H4 (cell line): ENCODE measurements at places on chromosomes 1 and 21. TPM values are rescaled to one million over a fixed set of nuclear protein-coding genes. Genes with fewer than 3 reads are reported as not detected.
A peak's percentile ranks its signal among the peaks of the same experiment; 100 is the strongest.

DNA sequence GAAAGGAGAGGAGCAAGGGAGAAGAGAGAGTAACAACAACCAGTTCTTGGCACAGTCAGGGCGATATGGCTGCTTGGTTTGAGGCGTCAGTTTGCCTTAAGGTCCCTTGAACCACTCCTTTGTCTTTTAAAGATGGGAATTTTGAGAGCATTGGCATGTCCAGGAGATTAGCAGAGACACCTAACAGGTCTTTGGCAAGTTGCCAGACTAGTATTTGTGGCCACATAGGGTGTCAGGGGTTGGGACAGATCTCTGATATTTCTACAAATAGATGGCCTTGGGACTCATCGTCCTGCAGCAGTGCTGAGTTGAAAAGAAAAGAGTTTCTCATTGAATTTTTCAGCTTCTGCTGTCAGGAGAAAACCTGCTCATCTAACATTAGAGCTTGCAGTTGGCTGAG lies 55.3 kb upstream of the KCND3 start:
- DNase-seq = no peak

- DNase-seq = no peak
Measured at GRCh38 chr1:52210044-52210443, 68.2 kb downstream of the ZFYVE9 start.

- DNase-seq = no peak
Measured at GRCh38 chr1:78113156-78113916, 67.6 kb downstream of the GIPC2 start.

DNAH14 gene
- not detected in 2 replicates for total RNA-seq

LEMD1 gene
- total RNA-seq = 1.5 TPM in 2 replicates

DNA sequence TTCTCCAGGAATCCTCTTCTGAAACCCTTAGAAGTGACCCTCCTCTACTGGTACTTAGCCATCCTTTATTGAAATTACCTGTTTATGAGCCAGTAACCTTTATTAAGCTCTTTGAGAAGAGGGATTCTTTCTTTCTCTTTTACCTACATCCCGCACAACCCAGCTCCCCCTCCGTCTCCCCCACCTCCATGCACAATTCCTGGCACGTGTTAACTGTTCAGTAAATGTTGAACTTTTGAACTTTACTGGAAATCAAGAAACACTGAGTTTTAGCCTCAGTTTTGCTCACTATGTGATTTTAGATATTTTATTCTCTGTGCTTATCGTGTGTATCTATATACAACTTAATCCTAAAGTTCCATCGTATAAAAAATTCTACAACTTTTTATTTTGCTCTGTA lies 1.8 kb downstream of the TMED5 start:
- DNase-seq = peak; percentile 5

GRCh38 chr1:241721011-241721410 lies 68.9 kb downstream of the WDR64 start:
- no peak for DNase-seq

DCST2 gene
- total RNA-seq = not detected in 2 replicates

DNA sequence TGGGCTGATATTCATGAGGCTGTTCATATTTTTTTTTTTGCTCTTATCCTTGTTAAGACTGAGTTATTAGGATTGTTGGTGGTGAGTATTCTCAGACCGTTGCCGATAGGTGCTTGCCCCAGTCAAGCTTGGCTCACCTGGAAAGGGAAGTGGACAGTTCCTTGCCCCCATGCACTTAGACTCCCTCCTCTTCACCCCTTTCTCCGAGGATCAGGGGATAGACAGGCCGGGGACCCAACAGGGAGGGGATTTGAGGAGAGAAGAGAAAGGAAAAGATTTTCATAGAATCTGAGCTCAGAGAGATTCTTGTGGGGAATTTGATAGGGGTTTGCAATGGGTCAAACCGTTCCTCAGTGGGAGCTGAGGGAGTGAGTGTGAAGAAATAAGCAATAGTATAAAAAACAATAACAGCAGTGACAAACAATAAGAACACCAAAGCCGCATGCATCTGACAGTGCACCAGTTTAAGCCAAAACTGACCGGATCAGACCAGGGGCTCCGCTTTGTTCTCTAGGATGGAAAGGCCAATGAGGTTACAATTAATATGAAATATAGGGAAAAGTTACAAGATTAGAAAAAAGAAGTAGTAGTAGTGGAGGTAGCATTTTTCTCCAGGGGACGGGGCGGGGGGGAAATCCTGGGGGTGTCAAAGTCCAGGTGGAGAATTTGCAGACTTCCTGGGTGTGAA lies 8.9 kb downstream of the PAX7 start:
- DNase-seq = no peak

DNA sequence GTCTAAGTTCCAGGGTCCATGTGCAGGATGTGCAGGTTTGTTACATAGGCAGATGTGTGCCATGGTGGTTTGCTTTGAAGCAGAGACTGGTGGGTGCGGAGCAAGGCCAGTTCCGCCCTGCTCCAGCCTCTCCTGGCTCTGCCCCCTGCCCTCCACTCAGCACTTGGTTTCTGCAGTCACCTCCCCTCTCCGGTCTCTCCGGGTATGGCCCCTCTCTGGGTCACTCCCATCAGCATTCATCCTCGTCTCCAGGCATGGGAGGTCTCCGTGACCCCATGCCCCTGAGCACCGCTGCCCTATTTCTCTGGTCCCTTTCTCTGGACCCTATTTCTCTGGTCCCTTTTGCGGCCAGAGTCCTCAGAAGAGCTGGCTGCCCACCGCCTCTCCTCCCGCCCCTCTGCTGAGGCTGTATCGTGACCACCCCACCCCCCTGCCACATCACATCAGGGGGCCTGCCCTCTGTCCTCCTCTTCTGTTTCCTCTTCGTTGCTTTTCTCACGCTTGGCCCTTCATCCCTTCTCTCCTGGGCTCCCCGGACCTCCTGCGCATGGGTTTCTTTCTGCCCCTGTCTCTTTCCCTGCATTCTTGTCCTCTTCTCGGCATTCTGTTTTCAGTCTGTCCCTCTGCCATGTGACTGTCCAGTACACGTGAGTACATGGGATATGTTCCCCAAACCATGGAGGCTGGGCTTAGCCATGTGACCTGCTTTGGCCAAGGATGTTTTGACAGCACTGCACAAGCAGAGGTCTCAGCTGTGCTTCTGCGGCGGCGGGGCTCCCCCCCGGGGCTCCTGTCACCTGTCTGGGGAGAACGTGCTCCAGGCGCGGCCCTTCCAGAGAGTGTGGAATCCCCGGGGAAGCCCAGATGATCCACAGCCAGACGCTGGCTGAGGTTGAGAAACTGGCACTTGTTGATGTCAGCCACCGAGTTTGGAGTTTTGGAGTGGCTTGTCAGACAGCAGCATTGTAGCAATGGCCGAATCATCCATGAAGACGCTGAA lies 54.4 kb upstream of the C1orf174 start:
- no peak for DNase-seq

DNA sequence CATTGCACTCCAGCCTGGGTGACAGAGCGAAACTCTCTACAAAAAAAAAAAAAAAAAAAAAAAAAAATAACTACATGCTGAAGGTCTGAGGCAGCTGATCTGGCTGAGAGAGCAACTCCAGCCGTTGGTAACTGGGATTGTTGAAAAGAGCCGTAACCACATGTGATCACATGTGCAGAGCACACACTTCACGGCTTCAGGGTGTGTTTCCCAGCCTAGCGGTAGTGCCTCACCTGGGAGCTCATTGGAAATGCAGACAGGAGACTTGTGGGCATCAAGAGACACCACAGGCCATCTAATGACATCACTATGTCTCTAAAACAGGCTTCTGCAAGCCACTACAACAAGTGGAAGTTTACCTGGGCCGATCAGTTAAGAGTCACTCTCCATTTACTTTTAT lies 11.8 kb upstream of the OTUD7B start:
- peak; percentile 6 for DNase-seq

DNA sequence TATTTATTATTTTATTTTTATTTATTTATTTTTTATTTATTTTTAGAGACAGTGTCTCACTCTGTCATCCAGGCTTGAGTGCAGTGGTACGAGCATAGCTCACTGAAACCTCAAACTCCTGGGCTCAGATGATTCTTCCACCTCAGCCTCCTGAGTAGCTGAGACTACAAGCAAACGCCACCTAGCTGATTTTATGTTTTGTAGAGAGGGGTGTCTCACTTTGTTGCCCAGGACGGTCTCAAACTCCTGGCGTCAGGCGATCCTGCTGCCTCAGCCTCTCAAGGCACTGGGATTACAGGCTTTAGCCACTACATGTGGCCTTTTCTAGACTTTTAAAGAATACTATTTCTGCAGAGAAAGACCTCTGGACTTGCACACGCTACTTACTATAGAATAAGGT lies 61.3 kb upstream of the C1orf53 start:
- DNase-seq = no peak

GRCh38 chr1:62396871-62397270 lies 40.0 kb upstream of the USP1 start:
- no peak for DNase-seq

DNA sequence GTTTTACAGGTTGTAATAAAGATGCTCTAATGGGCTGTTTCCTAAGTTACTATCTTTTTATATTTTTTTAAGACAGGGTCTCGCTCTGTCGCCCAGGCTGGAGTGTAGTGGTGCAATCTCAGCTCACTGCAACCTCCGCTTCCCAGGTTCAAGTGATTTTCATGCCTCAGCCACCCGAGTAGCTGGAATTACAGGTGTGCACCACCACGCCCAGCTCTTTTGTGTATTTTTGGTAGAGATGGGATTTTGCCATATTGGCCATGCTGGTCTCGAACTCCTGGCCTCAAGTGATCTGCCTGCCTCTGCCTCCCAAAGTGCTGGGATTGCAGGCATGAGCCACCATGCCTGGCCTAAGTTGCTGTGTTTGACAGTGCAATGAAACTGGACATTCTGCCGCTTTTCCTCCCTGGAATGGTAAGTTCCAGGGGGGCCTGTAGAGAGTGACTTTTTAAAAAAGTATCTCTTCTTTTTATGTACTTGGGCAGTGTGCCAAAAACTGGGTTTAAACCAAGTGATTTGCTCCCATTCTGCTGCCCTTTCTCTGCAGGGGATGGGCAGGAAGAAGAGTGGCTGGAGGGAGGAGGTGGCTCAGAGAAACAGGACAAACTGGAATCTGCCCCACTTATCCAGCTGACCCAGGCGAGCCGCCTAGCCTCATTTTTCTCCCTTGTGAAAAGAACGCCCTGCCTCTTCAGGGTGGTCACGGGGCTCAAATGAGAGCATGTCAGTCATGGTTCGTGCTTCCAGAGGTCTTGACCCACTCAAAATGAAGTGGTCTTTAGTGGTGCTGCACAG lies 2.3 kb downstream of the SLC37A1 start:
- no peak for DNase-seq

PDZK1 gene
- total RNA-seq = not detected in 2 replicates

GRCh38 chr21:37164742-37165141 lies 91.7 kb downstream of the TTC3 start:
- no peak for DNase-seq

- DNase-seq = no peak
Measured at GRCh38 chr1:228985661-228986060, 250.4 kb downstream of the RHOU start.

DNA sequence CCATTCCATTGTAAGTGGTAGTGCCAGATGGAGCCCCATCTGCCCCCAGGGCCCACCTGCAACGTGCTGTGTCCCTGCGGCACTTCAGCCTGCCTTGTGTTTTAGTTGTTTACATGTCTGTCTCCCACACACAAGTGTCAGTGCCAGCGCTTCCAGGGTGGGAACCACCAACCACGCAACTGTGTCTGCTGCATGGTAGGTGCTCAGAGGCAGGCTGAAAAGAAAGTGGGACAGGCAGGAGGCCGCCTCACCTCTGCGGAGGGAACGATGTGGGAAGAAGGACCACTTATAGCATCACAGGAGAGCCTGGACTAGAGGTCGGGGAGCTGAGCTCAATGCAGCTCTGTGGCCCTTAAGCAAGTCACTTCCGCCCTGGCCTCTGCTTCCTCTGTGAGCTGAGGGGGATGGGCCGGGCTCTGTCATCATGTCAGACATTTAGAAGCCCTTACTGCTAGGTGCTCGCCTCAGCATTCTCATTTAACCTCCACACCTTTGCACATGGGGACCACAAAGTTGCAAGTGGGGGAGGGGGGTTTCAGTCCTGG lies 17.9 kb downstream of the SLC9A1 start:
- DNase-seq = no peak

DNA sequence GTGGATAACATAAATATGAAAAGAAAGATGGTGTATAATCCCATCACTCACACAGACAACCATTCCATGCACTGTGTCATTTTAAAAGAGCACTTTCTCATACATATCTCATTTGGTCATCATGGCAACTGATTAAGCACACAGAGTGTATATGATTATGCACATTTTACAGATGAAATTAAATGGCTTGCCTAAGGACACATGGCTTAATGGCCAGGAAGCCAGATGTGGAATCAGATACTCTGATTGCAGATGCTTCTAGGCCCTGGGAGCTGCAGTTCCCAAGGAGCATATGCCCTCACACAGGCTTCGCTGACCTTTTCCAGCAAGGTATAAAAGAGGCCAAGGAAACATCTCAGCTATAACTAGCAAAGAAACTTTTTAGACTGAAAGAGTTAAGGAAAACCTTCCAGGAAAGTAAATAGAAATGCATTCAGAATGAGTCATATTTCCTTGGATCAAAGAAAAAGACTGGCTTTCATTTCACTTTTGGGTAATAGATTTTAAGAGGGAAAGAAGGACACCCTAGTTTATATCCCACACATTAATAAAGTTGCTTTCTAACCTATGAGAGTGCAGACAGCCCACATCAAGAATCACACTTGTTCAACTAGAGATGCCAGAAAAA lies 19.6 kb upstream of the FAM89A start:
- DNase-seq = no peak

- DNase-seq = no peak
Measured at GRCh38 chr1:245179706-245180105, 24.9 kb downstream of the KIF26B start.

DNA sequence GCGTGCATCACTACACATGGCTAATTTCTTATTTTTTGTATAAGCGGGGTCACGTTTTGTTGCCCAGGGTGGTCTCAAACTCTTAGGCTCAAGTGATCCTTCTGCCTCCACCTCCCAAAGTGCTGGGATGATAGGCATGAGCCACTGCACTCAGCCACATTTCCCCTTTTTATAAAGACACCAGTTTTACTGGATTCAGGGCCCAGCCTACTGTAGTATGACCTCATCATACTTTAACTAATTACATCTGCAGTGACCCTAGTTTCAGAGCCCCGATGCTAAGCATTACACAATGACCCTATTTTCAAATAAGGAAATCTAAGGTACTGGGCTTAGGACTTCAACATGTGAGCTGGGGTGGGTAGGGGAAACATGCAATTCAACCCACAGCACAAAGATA lies 31.8 kb upstream of the ENAH start:
- no peak for DNase-seq

- no peak for DNase-seq
Measured at GRCh38 chr21:26758083-26758880, 86.9 kb downstream of the ADAMTS1 start.

DNA sequence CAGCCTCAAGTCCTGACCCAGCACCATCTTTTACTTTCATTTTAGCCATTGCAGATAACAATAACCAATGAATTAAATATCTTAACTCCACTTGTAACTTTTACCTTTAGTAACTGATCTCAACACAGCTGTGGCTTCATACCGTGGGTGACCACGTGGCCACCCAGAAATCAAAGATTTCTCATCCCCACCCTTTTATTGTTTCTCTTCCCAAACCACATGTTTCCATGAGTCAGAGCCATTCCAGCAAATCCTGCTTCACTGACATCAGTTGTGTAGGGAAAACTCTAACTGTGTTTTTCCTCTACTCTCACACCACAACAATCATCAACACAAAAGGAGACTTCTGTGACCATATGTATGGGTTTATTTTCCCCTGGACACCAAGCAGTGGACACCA lies 25.1 kb upstream of the BRDT start:
- DNase-seq = peak; percentile 79

GRCh38 chr1:56712150-56712549 lies 67.0 kb downstream of the PRKAA2 start:
- no peak for DNase-seq
